ENCODE measurements at places on chromosomes 2 and 18.

- no peak for DNase-seq
Observed at GRCh38 chr2:216911008-216911407, 51.1 kb upstream of the TNP1 start.

GRCh38 chr2:241376808-241377207 is 20.7 kb downstream of the FARP2 start:
- DNase-seq: peak; percentile 48

- DNase-seq: no peak
Observed at GRCh38 chr2:195022508-195022830, 634.6 kb upstream of the SLC39A10 start.

DNA sequence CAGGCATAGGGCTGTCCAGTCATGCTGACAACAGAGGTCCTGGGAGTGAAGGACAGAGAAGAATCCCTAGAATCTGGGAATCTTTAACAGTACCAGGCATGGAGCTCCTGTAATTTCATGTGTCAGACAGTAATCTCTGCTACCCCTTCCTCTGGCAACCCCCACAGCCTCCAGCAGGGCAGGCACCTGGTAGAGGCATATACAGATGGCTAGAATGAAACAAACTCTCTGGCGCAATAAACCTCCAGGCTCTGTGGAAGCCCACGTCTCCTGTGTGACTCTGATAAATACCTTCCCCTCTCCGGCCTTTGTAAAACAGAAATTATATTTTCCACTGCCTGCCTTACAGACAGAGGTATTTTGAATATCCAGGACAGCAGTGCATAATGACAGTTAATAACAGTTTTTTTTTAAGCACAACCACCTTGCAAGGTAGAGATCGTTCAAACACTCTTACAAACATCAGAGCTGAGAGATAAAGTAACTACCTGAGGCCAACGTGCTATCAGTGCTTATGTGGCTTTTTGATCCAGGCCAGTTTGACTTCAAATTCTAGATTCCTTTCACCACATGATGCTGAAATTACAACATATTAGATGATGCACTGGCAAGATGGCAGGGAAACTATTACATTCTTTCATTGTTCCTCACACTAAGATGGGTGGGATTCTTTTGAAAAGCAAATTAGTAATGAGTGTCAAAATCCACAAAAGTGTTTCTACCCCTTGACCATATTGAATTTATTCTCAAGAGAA is 47.7 kb upstream of the TMEM247 start:
- DNase-seq: peak; percentile 54

DNA sequence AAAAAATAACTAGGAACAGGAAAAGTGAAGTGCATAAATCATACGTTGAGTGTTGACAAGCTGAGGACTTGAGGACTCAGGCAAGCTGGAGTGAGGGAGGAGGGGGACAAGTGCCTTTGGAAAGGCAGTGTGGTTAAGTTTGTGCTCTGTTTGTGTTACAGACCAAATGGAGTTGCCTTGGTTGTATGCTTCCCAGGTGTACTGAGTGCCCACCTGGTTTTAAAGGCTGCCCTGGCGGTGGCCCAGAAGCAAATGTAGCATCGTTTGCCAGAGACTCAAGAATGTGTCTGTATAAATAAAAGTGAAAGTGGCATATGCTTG is 240.9 kb downstream of the PRKCE start:
- DNase-seq: no peak

GRCh38 chr18:32769071-32769585 is 3.7 kb downstream of the KLHL14 start:
- no peak for DNase-seq

DNA sequence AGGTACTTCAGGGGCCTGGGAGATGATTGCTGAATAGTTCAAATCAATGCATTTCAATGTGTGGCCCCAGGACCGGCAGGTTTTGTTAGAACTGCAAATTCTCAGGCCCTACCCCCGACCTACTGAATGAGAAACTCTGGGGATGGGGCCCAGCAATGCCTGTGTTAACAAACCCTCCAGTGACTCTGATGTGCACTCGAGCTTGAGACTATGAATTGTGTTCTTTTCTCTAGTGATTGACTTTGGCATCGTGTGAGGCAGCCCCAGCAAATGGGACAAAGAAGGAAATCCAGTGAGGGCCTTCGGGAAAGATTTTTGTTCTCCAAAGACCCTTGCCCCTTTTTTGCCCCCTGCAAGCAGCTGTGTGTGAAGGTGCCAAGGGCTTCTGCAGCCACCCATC is 22.4 kb downstream of the ALK start:
- no peak for DNase-seq

DNA sequence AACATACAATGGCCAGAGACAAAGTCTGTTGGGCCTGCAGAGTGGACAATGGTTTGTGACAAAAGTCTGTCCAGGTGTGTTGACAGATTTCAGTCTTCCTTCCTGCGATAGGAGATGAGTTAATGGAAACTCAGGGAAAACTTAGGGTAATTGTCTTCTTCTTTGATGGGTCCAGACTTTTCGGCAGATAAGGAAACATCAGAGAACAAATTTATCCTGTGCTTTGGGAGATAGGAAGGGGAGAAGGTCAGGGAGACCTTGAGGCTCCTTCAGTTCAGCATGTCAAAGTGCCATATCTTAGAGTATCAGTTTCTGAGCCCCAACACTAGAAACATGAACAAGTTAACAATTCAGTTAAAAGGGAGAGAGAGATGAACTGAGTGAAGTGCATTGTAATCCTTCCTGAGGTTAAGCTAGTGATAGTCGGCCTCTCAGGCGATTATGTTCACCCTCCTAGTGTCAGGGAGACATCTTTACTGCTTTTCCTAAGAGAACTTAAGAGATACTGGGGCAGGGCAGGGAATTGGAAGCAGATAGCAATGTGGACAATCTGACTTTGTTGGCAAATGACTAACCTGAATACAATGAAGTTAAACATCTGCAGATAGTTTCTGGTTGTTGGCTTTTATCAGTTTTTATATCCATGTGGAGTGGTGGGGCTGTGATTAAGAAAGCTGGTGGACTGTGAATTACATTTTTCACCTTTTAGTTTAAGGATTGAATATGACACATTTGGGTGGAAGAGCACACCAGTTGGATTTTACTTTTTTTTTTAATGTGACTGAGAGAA is 248.8 kb upstream of the FN1 start:
- DNase-seq: peak; percentile 91

GRCh38 chr2:145484448-145485097 is 964.7 kb upstream of the ZEB2 start:
- peak; percentile 59 for DNase-seq

DNA sequence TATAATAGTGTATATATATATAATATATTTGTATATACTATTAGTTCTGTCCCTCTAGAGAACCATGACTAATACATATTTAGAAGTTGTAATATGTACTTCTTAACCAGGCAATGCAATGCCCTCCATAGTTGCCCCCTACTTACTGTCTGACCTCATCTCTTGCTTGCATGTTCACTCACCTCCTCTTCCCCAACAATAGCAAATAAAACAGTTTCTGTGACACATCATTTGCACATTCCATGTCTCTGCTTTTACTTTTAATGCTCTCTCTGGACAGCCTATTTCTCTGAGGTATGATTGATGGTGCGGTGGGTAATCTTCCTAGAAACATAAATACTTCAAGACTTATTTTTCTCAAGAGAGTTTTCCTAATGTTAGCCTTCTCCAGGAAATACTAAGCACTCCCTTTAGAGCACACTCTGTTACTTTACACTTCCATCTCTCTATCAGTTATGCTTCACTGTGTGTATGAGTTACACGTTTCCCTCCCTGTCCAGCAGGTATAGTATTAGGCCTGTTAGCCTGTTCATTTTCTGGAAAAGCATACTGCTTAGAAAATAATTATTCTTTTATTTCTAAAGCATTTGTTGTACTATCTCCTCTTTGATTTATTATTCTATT is 295.6 kb upstream of the LRATD1 start:
- no peak for DNase-seq

DNA sequence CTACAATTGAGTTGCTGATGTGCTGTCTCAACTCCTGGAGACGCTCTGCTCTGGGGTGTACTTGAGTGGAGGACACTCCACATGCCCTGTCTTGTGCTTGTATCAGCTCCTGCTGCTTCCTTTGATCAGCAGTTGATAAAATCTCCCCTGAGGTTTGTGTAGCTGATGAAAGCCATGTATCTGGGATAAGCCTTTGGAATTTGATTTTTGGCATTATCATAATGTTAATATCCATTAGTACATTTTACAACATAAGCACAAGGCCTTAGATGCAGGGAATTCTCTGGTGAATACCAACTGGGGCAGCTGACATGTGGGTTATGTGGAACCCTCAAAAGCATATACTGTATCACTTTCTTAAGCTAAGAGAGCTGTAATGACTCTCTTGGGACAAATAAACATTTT is 222.7 kb upstream of the ITGA4 start:
- DNase-seq: no peak

Data from EH (cell line).